ENCODE measurements at places on chromosomes 4 and X.
A peak's percentile ranks its signal among the peaks of the same experiment; 100 is the strongest.

GRCh38 chrX:115639334-115639880 is 78.4 kb downstream of the PLS3 start:
- DNase-seq = no peak

DNA sequence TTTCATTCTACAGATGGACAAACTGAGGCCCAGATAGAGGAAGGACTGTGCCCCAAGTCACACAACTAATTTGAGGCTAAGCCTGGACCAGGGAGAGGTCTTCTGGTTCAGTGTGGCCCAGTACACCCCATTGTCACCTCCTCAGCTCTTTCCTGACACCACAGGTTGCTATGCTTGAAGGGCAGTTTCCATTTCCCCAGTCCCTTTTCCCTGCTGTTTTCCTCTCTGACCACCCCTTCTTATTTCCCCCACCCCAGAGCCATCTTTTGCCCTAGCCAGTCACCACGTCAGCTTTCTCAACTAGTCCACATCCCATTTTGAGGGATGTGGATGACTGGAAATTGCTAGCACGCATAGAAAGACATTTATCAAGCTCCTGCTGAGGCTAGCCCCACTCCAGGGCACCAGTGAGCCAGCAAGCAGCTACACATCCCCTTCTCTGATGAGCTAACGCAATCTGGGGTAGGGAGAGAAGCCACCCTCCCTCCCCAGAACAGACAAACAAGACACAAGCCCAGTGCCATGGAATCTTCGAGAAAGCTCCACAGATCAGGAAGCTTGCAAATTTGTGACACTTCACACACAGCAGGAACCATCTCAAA is 1.3 kb downstream of the GABRE start:
- DNase-seq = no peak

- DNase-seq = no peak
Measured at GRCh38 chr4:16450031-16450430, 223.8 kb upstream of the TAPT1 start.

DNA sequence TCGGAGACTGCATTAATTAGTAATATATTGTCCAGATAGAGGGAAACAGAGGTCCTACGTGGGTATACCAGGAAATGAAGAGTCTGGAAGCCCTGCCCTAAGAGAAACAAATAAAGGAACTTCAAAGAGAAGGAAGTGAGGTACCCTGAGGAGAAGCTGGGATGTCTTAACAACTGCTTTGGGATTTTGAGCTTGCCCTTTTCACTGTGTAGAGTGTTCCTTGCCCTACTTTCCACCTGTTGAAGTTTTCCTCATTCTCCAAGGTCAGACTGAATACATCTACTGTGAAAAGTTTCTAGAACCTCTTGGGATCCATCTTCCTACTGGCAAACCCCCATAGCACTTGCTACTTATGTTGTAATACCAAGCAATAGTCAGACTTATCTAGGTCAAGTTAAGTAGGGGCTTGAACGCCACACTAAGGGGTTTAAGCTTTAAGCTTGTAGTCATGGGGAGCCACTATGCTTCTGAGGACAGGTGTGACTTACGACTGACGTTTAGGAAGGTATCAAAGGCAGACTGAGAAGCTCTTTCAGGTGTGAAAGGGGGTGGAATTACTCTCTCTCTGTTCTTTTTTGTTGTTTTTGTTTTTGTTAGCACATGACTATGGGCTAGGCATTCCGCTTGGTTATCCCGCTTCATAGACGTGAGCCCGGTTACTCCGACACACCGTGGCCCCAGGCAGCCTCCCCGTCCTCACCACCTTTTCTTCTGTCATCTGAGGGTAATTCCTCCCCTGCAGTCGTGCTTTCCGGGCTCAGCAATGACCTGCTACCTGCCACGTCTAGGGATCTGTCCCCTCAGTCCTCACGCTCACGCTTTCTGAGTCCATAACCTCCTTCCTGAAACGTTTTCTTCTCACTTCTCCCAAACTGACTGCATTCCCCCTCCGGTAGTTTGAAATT is 959 bp upstream of the REST start:
- no peak for DNase-seq

- DNase-seq = no peak
Measured at GRCh38 chr4:7007142-7007907, 35.8 kb upstream of the TADA2B start.

- peak; percentile 68 for DNase-seq
Measured at GRCh38 chr4:165512424-165512823, 133.6 kb downstream of the CPE start.

DNA sequence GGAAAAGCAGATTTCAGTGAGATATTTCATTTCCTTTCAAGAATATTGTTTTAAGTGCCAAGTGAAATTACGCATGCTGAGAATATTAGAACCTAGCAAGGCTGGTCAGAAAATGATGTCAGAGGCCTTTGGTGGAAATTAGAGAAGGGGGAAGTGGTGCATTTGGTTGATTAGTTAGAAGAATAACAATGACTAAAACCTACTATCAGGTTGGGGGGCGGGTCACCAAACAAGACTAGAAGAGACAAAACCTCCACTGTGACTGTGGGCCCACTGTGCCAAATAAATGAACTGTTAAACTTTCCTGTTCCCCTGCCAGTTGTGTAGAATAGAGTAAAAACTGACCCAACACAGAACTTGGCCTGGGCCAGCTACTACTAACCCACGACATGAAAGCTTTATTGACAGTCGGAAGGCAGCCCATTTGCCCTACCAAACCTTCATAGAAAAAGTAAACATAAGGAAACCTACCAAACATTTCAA is 2.9 kb downstream of the RAPGEF2 start:
- peak; percentile 48 for DNase-seq

- no peak for DNase-seq
Measured at GRCh38 chrX:28329156-28329555, 258.1 kb upstream of the IL1RAPL1 start.

DNA sequence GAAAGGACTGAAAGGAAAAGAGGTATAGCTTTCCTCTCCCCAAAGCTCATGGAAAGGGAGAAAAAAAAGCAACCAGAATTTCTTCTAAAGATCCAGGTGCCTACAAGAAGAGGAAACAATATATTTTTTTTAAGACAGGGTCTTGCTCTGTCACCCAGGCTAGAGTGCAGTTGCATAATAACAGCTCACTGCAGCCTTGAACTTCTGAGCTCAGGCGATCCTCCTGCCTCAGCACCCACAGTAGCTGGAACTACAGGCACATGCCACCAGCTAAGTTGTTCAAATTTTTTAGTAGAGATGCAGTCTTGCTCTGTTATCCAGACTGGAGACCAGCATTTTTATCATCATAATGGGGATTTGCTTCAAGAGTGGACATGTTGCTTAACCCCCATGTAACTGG is 30.5 kb upstream of the BBS12 start:
- DNase-seq = no peak

DNA sequence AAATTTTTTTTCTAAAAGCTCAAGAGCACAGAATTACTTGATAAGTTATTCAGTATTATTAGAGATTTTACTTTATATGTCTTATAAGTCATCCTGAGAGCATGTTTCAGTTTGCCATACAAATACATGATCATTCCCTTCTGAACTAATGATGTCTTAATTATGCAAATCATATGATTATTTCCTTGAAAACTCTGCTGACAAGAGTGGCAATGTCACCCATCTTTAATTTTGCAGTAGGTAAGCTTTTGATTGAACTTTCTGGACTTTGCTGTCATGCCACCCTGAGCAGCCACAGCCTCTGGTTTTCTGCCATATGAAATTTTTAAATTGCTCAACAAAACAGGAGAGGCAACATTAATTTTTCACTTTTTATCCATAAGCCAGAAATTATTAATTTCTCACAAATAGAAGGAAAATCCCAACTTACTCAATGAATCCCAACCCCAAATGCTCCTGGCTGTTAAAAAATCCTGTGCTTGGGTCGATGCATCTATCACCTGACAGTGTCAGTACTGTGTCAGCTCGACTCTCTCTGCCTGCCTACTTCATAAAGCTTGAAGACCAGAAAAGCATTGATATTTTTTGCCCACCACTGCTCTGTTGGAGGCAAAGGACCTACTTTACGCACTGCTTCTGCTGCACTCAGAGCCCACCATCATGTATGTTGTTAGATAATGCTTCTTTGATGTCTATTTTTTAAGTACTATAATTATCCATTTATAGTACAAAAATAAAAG is 11.6 kb upstream of the HADH start:
- DNase-seq = no peak

DNA sequence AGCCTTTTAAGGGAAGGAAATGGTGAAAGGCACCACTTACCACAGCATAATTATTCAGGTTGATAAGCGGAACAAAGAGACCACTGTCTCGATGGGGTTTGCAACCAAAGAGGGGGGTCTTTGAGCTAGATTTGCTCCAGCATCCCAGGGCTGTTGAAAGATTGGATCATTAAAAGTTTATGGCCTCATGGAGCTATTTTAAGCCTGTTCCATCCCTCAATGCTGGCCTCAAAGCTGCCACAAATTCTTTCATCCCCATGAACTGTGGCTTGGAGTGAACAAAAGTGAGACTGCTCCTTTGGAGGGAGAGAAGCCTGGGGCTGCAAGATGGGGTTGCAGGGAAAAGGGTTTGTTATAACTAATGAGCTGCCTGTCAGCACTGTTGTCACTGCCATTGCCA is 209.8 kb downstream of the RTL9 start:
- DNase-seq = no peak

DNA sequence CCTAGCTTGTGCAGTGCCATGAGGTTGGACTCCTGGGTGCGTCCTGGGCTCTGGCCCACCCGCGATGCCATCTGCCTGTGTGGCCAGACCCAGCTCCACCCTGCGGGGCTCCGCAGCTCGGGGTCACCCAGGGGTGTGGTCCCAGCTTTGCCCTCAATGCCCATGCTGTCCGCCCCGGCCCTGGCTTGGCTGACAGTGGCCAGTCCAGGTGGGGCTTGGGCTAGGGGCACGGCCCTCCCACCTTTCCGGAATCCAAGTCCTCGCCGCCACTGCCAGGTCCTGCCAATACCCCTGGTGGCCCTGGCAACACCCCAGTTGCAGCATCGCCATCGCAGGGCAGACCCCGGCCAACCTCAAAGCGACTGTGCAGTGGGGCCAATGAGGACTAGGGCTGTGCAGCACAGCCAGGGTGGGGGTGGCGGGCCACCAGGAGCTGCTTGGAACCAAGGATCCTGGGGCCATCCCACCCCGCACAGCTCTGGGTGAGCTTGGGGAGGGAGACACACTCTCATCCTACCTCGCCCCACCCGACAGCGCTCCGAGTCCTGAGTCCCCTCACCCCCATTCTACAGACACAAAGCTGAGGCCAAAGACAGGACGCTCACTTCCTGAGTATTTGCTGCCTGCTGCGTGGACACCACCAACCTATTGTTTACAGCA is 80.9 kb downstream of the ZNF718 start:
- DNase-seq = no peak

GRCh38 chr4:141548791-141549190 is 87.6 kb upstream of the IL15 start:
- no peak for DNase-seq

- DNase-seq = no peak
Measured at GRCh38 chr4:108794136-108794535, 31.3 kb upstream of the ETNPPL start.

DNA sequence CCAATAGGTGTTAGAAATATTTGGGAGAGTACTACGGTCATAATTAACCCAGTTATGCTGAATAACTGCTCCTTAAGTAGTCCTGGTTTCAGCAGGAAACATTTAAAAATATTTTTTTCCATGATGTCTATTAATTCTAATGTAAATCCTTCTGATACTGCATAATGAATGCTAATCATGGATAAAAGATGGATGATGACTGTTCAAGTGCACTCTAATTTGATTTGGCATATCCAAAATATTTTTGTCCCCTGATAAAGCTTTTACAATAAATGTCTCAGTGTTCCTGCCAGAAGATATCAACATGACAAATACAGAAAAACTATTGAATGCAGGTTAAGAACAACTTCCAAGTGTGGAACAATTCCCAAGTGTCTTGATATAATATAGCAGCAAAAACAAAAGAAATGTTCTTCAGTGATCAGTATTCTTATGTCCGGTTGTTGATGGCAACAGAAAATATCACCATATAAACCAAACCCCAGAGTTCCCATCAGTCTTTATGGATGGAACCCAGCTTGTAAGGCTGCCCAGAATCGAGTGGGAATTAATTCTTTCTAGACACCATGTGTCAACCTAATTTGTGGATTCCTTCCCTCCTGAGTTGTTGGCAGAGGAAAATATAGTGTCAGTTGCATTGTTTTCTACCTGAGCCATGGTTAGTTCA is 205.4 kb upstream of the GK2 start:
- no peak for DNase-seq

- no peak for DNase-seq
Measured at GRCh38 chr4:121938282-121939092, 13.4 kb downstream of the TRPC3 start.

DNA sequence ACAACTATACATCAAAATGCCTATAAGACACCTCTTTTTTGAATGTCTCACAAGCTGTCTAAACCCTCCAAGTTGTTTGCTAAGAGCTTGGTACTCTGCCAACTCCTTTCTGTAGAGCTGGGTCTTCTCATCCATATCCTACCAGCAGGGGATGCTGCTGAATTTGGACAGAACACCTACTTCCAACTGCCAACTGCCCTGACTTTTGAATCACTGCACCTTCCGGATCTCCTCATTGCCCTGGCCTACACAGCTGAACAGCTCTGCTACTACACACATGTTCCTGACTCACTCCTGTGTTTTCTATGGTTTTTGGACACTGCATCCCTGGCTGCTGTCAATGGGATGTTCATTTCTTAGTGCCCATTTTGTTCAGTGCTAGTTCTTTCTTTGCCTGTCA is 18.7 kb downstream of the FAM184B start:
- no peak for DNase-seq

DNA sequence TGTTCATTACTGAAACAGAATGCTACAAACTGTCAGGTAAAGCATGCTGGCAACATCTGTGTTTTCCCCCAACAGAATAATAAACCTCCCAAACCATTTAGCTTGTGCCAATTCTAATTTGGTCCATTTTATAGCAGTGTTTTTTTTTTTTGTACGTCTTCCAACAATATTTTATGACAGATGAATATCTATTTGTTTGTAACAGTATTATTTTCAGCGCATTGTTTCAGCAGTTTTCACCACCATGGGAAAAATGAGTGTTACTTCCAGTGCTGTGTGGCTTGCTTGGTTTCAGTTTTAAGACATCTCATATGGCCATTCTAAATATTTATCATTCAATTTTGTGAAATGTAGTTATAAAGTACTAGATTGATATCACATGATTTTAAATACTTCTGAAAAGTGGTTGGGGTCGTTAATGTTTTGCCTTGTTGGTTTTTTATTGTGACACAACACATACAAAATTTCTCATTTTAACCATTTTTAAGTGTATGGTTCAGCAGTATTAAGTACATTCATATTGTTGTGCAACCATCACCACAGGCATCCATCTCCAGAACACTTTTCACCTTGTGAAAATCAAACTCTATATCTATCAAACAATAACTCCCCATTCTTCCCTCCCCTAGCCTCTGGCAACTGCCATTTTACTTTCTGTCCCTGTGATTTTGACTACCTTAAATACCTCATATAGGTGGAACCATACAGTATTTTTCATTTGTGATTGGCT is 25.6 kb upstream of the TBC1D19 start:
- no peak for DNase-seq

DNA sequence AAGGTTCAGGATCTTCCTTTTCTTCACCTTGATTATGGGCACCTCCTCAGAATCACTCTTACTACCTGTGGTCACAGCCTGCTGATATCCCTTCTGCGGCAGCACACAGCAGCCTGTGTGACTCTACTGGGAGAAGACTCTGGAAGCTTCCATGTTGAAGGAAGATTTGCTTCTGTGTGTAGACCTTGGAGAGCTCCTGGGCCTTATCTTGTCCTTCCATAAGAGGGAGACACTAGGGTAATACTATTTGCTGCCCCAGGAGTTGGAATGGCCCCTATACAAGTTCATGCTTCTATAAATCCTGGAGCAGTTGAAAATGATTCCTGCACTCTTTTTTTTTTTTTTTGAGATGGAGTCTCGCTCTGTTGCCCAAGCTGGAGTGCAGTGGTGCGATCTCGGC is 10.2 kb upstream of the SUPT20HL1 start:
- no peak for DNase-seq
